Stimulated activated CD8-positive, alpha-beta memory T cell treated with anti-CD3 and anti-CD28 coated beads, Interleukin-15, amount 100 ng/mL, for 4 hours (primary cell): ENCODE measurements at places on chromosomes 11 and 22.

DNA sequence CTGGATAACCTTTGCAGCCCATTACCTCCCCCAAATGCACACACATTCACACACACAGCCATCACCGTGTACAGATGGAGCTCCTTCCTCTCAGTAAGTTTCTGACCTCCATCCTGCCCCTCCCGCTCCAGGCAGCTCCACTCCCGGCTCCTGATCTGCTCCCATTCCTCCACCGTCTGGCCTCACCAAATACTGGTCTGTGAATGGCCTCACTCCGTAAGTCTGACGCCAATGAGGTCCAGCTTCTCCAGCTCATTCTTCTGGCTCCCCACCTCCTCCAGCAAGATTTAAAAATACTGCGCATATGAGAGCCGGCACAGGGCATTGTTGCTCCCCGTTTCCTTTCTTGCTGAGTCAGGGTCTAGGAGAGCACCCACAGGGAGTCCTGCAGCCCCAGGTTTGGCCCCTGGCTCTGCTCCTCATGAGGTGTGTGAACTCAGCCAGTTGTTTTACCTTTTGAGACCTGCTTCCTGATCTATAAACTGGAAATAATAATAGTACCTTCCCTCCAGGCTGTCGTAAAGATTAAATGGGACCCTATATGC, 14.0 kb upstream of the TUB start:
- no peak for DNase-seq

DNA sequence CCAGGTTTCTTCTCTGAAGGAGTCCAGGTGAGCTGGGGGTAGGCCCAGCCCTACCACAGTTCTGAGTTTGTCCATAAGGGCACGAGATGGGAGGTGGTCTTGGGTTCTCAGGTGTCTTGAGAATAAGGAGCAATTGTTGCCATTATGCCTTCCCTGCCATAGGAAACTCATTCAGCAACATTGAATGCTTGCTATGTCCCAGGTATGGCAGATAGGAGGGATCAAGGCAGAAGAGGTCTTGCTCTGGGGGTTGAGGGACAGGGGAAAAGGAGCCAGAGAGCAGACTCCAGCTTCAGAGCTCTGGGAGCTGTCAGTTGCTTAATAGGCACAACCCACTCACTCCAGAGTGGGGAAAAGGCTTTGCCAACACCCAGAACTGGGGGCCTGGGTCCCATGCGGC, 4.3 kb downstream of the SELENOM start:
- DNase-seq = no peak

DNA sequence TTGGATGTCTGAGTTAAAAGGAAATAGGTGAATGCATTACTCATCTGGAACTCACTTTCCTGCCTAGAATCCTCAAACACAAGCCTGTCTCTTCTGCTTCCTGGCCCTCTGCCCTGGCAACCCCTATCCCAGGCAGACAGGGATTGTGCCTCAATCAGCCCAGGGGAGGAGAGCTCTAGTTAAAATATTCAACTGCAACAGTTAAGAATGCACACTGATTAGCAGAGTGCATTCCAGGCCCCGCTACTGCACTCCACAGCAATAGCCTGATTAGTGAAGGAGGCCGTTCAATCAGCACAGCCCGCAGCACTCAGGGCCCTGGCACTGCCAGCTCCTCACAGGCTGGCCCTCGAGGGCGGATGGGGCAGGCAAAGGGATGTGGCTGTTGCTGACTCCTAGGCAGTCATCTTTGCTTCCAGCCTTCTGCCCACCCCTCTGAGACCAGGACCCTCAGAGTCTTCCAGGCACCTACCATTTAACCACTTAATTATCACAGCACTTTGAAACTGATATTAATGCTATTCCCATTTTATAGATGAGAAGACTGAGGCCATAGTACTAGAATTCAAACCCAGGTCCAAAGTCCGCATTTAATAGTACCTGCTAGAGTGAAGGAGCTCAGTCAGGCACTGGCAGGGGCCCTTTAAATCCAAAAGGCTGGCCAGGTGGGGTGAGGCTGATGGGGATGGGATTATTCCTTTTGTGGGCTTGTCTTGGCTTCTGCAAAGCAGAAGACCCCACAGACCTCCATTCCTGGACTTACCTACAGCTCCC, 435.3 kb downstream of the SOX6 start:
- no peak for DNase-seq

GRCh38 chr22:44797181-44797725, 44.9 kb downstream of the ARHGAP8 start:
- no peak for DNase-seq

- DNase-seq = no peak
Observed at GRCh38 chr22:17629641-17630040, 1.1 kb upstream of the ATP6V1E1 start.

DNA sequence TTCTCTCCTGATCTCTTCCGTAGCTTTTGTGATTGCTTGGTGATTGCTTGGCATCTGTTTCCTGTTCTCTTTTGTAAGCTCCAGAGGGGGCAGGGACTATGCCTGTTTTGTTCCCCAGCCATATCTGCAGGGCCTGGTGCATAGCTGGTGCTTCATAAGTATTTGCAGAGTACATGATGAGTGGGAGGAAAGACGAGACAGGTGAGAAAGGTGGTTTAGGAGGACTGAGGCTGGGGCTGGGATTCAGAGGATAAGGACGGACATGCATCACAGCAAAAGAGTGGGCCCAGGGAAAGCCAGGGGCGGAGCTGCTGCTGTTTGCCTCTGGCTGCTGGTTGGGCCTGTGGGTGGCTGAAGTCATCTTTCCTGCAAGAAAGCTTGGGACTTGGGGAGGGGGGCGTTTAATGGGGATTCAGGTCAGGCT, 62.4 kb downstream of the DSCAML1 start:
- DNase-seq = no peak

DNA sequence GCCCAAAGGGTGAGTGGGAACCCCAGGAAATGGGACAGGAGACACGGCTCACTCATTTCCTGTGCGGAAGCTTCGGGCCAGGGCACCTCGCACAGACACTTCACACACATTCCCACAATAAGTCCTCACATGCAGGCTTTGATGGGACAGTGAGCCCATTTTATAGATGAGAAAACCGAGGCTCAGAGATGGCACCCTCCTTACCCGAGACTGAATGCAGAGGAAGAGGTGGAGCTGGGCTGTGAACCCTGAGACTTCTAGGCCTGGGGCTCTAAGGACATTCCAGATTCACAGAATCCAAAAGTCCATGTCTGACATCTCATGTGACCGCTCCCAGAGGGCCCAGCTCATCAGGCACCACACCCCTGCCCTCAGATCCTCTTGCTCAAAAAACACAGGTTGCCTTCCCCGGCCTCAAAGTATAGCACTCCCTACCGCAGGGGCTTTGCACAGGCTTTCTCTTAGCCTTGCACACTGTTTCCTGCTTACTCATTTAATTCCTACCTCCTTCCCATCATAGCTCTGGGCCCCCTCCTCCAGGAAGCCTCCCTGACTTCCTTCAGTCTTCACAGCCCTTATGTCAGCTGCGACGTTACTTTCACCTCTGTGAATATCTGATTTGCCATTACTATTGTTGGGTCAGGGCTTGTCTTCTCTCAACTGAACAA, 57.1 kb upstream of the TCF20 start:
- no peak for DNase-seq

DNA sequence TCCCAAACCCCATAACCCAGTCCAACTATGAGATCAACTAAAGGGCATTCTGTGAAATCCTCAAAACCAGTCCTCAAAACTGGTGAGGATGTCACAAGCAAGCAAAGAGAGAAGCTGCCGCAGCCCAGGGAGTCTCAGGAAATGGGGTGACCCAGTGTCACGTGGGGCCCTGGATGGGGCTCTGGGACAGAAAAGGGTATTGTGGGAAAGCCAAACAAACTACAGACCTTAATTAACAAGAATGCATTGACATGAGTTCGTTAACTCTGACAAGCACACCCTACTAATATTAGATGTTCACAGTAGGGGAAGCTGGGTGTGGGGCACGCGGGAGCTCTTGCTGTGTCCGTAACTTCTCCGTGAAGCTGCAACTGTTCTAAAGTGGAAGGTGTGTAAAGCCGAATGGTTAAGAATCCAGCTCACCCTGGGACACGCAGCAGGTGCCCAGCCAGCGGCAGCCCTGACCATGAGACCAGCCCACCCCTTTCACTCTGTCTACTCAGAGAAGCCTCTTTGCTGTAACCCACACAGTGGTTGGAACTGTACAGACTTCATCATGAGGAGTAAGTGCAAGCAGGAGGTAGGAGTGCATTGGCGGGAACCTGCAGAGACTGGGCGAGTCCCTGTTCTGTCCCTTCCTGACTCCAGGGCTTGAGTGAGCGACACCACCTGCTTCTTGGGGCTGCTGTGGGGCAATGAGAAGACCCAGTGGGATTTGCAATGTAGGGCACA, 17.9 kb downstream of the LINC01488 start:
- no peak for DNase-seq

DNA sequence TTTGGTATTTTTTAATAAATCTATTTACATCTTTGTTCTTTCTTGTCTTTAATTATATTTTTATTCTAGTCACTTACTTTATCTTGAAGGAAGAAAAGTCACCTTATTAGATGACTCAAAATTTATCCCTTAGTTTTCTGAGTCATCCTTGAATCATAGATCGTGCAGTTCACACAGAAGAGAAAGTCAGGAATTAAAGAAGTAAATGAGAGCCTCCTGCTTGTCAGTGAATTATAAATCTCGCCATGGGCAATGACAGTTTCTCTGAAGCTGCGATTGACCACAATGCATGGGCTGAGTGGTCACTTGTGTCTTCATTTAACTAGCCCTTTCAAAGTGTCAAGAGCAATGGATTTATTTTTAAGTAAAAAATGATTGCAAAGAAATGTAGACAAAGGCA, 91.2 kb downstream of the LUZP2 start:
- DNase-seq = no peak

GRCh38 chr11:58513747-58514367, 6.0 kb upstream of the OR5B21 start:
- no peak for DNase-seq

DNA sequence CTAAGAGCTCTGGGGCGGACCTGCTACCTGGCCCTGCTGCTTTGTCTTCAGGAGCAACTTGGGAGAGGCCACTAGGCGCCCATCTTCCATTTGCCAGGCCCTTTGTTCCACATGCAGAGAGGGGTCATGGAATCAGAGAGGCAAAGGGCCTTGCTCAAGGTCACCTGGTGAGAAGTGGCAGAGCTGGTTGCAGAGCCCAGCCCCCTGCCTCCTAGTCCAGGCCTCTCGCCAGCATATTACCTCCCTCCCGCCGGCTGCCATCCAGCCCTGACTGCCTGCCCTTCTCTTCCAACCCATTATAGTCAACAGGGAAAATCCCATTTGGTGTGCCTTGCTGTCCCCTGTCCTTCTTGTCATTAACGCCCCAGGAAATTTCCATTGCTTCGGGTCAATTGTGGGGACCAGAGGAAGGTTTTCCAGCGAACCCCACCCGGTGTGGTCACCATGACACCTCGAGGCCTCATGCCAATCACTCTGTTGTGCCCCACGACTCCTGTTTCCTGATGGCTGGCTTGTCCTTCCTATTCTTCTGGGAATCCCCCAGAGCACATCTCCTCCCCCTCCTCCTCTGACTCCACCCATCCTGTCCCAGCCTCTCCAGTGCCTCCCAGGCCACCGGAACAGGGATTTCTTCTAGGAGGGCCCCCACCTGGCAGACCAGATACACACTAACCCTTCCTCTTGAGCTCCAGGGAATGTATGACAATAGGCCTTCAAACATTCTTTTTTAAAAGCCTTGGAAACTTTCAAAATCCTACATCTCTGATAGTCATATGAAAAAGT, 77.0 kb downstream of the NECTIN1 start:
- DNase-seq = no peak

GRCh38 chr22:35601743-35602615, 15.2 kb downstream of the MB start:
- no peak for DNase-seq

DNA sequence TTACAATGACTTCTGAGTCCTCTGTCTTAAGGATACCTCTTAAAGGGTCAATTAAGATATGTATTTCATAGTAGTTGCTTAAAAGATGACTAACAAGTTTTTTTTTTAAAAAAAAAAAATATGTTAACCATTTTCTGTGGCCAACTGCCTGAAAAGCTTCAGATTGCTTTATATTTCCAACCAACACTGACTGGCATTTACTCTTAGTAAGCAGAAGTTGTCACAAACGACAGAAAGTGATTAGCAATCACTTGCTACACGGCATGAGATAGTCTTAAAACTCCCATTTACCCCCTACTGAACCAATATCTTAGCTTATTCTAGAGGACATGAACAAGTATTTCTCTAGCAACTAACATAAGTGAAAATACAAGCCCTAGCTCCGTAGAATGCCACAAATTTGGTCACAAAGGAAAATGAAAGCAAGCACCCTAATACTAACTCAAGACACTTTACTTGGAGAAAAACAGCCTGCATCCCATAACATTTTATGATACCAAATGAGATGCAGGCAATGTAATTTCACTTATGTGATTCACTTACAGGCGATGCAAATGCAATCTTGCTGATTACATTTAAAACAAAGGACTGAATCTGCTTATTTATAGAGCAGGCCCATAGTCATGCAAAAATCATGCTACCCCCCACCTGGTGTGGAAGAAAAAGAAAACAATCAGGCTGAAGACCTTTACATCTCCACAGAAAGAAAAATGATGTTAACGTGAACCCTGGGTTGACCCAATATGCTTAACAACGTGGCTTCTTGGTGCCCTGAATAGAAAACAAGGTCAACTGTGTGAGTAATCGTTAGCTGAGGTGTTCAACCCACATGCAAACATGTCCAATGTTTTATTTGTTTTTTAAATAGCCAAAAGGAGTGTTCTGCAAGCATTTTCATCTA, 25.7 kb downstream of the MPPED2 start:
- no peak for DNase-seq

DNA sequence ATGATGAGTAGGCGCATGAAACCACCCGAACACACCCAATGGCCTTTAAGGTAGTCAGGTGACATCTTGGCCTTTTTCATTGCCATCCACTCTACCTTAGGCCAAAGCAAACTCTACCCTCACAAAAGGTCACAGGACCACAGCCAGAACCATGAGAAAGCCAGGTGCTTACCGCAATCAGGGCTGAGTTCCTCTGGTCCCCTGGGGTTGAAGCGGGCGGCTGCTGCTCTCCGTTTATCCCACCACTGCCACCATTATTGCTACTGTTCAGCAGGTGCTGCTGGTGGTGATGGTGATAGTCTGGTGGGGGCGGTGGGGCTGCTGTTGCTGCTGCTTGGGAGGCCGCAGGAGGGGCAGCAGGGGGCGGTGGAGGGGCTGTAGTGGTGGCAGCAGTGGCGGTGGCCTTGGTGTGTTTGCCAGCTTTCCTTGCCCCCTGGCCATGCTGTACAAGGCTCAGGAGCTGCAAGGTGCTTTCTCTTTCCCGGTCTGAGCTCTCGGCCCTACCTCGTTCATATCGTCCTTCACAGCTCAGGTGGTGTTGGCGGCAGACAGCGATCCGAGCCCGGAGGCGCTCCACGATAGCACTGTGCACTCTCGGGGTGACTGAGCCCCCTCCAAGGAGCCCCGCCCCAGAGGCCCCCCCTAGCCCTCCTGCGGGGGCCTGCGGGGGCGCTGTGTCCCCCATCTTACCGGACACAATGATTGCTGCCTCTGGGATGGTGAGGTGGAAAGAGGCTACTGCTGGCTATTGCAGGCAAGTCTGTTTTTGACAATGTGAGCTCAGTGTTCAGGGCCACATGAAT, 1.6 kb downstream of the MAML2 start:
- peak; percentile 41 for DNase-seq

- no peak for DNase-seq
Observed at GRCh38 chr11:64357446-64357845, 1.5 kb upstream of the RPS6KA4 start.

GRCh38 chr22:45454275-45454674, 40.8 kb downstream of the RIBC2 start:
- DNase-seq = no peak

- no peak for DNase-seq
Observed at GRCh38 chr11:103051151-103051801, 40.7 kb downstream of the DCUN1D5 start.
